ENCODE measurements at places on chromosomes 4 and X.

GRCh38 chr4:119825696-119826095, 197.1 kb upstream of the PDE5A start:
- DNase-seq = no peak

- DNase-seq = no peak
Measured at GRCh38 chrX:71911731-71912050, 1.0 kb downstream of the NHSL2 start.

DNA sequence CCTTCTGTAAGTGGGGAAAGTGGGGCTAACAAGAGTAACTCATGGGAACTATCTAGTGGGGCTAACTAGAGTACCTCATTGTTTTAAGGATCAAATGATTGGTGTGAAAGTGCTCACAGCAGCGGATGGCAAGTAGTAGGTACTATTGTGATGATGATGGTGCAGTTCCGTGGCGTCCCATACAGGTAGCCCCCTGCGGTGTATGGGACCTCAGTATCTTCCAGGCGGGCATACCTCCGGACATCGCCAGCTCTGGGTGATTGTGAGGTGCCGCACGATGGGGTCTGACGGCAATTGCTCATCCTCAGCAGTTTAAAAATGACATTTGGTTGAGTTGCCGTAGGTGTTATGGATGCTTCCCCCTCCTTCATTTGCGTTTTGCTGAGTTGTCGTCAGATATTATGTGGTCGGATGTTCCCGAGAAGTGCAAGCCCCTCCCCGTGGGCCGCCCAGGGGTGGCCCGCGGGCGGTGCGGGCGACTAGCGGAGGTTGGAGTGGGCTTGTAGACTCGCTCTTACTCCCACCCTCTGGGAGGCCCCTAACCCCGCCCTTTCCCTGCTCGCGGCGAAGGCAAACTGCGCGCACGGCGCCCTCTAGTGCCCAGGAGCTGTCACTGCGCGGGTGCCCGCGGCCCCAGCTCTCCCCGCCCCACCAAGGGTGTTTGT, 18.3 kb upstream of the GPR101 start:
- DNase-seq = peak; percentile 76

- no peak for DNase-seq
Measured at GRCh38 chr4:77662396-77662795, 56.8 kb downstream of the CXCL13 start.

DNA sequence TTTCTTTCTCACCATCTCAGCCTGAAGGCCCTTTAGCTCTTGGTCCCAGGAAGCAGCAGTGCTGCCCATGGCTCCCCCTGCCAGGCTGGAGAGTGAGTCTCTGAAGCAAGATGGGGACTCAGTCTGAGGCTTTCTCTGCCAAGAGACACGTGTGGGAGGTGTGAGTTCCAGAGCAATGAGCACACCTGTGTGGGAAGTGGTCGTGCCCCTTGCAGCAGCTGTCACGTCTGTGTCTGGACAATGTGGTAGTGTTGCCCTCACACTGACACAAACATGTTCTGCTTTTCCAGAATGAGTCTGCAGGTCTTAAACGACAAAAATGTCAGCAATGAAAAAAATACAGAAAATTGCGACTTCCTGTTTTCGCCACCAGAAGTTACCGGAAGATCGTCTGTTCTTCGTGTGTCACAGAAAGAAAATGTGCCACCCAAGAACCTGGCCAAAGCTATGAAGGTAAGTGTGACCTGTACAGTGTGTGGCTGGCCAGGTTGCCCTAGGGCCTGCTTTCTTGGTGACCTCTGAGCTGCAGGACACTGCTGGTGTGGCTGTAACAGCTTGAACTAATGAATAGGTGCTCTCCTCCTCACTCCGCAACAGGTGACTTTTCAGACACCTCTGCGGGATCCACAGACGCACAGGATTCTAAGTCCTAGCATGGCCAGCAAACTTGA, 1.9 kb downstream of the TACC3 start:
- peak; percentile 39 for DNase-seq

- DNase-seq = peak; percentile 32
Measured at GRCh38 chrX:65821721-65822496, 154.5 kb downstream of the MSN start.
